ENCODE measurements at places on chromosomes 16 and 17. TPM values are rescaled to one million over a fixed set of nuclear protein-coding genes. Genes with fewer than 3 reads are reported as not detected.
A peak's percentile ranks its signal among the peaks of the same experiment; 100 is the strongest.

The KRT25 gene
- total RNA-seq: not detected

The HAS3 gene
- 40.2 TPM for total RNA-seq

The NEK8 gene
- 7.5 TPM for total RNA-seq

The PDE6G gene
- 0.24 TPM for total RNA-seq

The WNT9B gene
- total RNA-seq: 0.23 TPM

The CAVIN1 gene
- 285 TPM for total RNA-seq

The KCNJ16 gene
- 0.38 TPM for total RNA-seq

The KRTAP3-2 gene
- not detected for total RNA-seq

The FOXF1 gene
- total RNA-seq: 30.3 TPM

DNA sequence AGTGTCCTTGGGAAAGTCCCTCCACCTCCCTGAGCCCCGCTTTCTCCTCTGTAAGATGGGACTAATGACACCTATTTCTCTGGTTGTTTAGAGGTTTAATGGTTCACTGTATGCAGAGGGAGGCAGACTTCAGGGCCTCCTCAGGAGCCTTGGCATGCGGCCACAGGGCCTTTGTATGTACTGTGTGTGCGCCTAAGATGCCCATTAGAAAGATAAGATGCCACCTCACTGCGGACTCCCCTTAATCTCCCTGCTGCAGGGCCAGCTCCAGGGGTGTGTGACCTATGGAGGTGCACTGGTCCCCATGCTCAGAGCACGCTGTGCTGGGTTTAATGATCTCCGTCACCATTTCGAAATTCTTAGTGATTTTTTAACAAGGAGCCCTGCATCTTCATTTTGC is 59.3 kb downstream of the TMEM235 start:
- DNase-seq: no peak

- DNase-seq: no peak
Observed at GRCh38 chr17:30495586-30495985, 18.4 kb downstream of the GOSR1 start.

GRCh38 chr16:90022209-90023077 is 3.2 kb upstream of the DBNDD1 start:
- DNase-seq: peak; percentile 97

- DNase-seq: no peak
Observed at GRCh38 chr17:28575126-28575795, 1.4 kb downstream of the ALDOC start.

GRCh38 chr16:12254566-12254965 is 278.0 kb downstream of the SNX29 start:
- DNase-seq: no peak

- no peak for DNase-seq
Observed at GRCh38 chr17:38710985-38711384, 5.9 kb downstream of the MLLT6 start.

- DNase-seq: no peak
Observed at GRCh38 chr16:61677776-61678175, 358.5 kb downstream of the CDH8 start.

DNA sequence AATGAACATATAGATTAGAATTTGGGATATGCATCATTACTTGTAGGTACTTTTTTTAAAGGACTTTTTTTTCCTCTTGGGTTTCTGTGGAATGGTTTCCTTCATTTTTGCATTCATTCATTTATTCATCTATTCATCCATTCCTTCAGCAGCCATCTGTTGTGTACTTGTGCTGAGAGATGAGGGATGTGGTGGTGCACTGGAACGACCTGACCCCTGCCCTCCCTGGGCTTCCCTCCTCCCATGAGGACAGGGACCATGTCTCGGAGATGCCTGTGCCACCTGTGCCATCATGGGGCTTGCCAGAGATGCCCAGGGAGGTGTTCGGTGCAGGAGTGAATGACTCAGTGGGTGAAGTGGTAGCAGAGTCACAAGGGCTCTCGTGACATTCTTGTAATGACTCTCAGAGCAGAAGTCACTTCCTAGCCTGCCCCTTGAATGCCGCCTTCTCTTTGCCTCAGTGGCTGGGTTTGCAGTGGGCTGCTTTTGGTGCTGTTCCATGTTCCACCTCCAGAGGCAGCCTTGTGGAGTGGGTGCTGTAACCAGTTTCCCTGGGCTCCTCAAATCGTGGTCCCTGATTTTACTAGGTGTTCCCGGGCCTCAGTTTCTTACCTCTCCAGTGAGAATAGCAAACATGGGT is 43.9 kb downstream of the CLEC16A start:
- peak; percentile 64 for DNase-seq

- no peak for DNase-seq
Observed at GRCh38 chr17:74994440-74994839, 7.0 kb downstream of the CDR2L start.

DNA sequence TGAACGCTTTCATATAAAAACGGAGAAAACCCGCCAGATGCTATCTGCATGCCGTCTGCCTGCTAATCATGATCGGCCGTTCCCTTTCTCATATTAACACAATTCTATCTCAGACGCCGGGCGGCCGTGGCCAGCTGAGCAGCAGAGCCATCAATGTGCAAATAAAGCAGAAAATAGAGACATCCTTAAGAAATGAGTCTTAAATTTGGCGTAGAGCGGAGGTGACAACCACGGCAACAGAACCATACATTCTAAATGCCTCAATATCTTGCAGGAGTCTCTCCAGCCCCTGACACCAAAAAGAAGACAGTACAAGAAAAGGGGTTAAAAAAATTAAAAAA is 2.7 kb upstream of the IRX5 start:
- no peak for DNase-seq

DNA sequence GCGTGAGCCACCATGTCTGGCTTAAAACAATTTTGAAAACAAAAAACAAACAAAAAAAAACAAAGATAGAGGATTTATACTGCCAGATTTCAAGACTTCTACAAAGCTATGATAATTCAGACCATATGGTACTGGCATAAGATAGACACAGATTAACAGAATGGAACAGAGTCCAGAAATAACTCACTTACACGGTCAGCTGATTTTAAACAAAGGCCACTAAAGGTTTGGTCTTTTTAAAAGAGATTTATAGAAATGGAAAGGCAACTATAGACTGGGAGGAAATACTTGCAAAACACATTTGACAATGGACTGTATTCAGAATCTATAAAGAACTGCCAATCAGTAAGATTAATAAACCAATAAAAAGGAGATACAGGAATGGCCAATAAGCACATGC is 48.6 kb upstream of the MNT start:
- no peak for DNase-seq

DNA sequence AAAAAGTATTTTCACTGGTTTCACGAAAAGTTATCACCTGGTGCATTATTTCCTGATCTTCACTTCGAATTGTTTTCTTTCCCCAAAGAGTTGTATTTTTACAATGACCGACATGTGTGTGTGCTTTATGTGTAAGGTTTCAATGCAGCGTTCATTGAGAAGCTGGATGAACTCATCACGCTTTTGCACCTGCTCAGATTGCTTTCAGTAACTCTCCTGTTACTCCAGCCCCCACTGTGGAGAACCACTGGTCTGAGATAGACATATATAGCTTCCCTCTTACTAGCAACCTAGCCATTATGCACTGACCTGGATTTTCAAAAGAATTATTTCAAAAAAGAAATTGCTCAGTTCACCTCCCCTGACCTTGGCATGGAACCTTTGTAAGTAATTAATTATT is 178.3 kb upstream of the CHMP6 start:
- DNase-seq: no peak

GRCh38 chr17:61410141-61411010 is 10.7 kb downstream of the TBX2 start:
- DNase-seq: peak; percentile 94

GRCh38 chr17:74573169-74573568 is 5.9 kb upstream of the CD300H start:
- DNase-seq: no peak

- DNase-seq: no peak
Observed at GRCh38 chr17:78281249-78281845, 49.9 kb downstream of the TMEM235 start.

- no peak for DNase-seq
Observed at GRCh38 chr17:6574687-6575595, 18.6 kb upstream of the PITPNM3 start.

DNA sequence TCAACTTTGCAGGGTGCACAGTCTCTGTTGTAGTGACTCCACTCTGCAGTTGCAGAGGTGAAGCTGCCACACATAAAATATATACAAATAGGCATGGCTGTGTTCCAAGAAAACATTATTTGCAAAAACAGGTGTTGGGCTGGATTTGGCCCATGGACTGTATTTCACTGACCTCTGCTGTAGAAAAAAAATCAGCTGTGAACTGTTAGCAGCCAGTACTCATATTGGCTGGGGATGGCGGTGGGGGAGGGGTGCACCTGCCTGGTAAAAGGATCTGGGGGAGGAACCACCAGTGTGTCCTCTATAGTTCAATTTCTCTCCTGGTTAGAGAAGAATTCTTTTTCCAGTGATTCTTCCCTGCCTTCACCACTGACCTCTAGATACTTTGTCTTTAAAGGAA is 50.0 kb downstream of the SHISA9 start:
- DNase-seq: no peak

DNA sequence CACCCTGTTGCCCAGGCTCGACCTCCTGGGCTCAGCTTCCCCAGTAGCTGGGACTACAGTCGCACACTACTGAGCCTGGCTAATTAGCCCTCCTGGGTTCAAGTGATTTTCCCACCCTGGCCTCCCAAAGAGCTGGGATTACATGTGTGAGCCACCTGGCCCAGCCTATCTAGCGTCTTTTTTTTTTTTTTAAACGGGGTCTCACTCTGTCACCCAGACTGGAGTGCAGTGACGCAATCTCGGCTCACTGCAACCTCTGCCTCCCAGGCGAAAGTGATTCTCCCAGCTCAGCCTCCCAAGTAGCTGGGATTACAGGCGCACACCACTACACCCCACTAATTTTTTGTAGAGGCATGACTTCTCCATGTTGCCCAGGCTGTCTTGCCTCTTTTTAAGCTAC is 33.3 kb downstream of the GLG1 start:
- no peak for DNase-seq

DNA sequence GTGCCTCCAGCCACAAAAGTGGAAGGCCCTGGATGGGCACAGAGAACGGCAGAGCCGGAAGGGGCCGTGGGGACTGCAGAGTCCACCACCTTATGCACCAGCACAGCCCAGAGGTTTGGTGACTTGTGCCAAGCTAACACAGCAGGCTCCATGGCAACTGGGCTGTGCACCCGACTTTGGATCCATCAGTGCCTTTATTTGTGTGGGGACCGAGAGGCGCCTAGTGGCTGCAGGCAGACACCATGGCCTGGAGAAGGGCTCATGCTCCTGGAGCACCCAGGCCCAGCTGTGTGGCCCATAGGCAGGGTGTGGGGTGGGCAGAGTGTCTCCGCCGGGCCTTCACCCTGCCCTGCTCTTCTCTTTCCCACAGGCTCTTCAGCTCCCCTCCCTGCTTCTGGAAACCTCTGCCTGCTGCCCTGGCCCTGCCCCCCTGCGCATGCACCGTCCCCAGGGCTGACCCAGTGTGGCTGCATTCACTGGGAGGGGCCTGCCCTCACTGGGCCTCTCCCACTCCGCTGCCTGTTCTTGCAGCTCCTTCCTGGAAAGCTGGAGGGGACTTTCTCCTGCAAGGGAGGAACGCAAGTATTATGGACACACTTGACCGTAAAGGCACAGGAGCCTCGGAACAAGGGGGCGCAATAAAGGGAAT is 10.1 kb downstream of the C16orf90 start:
- DNase-seq: no peak

DNA sequence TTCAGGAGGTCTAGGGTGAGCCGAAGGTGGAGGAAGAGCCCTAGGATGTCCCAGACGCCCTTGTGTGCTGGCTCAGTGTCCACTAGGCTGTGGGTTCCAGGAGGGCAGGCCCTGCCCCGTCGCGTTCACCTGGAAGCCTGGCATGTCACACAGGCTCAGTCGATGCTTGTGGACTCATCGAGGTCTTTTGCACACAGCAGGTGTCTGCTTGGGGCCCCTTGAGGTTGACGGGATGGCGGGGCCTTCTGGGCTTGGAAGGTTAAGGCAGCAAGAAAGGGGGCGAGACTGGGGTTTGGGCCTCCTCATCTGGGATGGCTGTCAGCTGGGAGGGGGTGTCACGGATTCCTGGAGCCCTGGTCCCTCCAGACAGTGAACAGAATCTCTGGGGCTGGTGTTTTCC is 1.9 kb downstream of the RAP1GAP2 start:
- no peak for DNase-seq

DNA sequence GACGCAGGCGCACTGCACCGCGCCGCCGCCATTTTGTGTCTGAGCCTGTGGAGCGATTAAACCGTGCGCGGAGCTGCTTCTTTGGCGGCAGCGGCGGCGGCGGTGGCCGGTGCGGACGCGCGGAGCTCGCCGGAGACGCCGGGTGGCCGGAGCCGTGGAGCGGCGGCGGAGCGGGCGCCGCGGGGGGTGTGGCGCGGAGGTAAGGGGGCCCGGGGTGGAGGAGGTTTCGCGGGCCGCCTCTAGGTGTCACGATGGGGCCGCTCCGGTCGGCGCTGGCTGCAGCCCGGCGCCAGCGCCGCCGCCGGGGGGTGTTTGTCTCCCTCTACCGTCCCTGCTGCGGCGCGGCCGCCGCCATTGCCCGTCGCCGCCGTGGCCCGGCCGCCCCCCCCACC is at the start of gene CTCF:
Gene CTCF (plus strand): TSS at position 1 of the 392 bp plus-strand sequence. CDS start 48,307 bp downstream, outside the sequence.
- peak; percentile 86 for DNase-seq

- DNase-seq: no peak
Observed at GRCh38 chr16:80993307-80993706, 13.4 kb downstream of the CMC2 start.

GRCh38 chr16:47624563-47624962 is 163.4 kb downstream of the PHKB start:
- no peak for DNase-seq

DNA sequence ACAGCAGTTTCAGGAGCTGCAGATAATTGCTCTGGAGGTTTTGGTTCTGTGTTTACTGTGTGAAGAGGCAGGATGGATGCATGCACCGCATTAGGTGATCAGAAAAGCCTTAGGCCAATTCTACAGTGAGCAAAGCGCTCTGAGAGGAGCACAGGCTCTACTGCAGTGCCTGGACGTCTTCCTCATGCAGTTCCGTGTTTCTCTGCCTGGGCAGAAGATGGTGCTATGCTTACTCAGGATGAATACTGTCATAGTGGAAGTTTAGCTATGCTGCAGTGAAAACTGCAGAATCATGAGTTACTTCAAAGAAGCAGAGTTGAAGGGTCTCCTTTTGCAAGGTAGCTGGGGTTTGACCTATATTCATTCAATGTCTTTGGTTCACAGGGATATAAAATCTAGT is 1012.4 kb downstream of the KCNJ18 start:
- DNase-seq: no peak

DNA sequence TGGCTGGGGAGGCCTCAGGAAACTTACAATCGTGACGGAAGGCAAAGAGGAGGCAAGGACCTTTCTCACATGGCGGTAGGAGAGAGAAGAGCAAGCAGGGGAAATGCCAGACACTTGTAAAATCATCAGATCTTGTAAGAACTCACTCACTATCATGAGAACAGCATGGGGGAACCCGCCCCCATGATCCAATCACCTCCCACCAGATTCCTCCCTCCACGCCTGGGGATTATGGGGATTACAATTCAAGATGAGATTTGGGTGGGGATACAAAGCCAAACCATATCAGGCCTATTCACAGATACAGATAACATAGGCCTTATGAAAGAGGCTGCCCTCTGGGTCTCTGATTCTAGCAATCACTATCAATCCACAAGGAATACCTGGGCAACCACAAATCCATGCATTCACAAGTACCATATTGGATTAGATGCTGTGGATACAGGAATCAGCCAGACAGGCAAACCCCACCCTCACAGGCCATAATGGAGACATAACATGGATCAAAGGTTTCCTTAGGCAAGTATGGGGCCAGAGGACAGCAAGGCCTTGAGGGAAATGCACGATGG is 284.9 kb downstream of the SOX9 start:
- no peak for DNase-seq

All from left lung (tissue), 14 donors.